ENCODE measurements at places on chromosomes 6 and 20.
A peak's percentile ranks its signal among the peaks of the same experiment; 100 is the strongest.

DNA sequence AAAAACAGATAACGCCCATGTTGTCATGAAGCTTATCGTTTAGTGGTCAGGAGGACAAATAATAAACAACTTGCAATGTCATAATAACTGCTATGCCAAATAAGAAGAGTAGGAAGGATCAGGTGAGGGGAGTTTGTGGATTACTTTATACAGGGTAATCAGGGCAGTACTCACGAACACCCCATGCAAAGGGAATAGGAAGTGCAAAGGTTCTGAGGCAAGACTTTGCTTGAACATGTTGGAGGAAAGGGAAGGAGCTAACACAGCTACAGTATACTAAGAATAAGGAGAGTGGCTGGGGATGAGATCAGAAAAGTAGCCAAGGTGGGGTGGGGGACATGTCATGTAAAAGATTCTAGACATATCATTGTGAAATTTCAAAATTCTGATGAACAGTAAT, 292.0 kb upstream of the RUNX2 start:
- DNase-seq = no peak

- no peak for DNase-seq
Observed at GRCh38 chr6:81969814-81970213, 217.3 kb upstream of the TENT5A start.

- DNase-seq = peak; percentile 20
Observed at GRCh38 chr6:21586740-21587178, 6.8 kb upstream of the SOX4 start.

DNA sequence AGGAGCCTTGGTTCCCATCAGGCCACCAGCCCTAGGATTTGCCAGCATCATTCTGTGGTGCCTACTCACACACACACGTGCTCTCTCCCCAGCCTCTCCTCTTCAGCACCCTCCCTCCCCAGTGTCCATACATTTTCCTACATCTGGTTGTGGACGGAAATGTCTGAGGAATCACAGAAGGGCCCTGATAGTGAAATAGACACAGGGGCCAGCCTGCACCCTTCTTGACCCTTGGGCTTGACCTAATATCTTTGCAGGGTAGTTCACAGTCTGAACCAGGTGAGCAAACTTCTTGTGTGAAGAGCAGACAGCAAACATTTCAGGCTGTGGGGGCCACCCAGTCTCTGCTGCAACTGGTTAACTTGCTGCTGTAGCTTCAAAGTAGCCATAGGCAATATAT, 108.5 kb upstream of the NXT1 start:
- no peak for DNase-seq
